Naive B cell (primary cell): ENCODE measurements at places on chromosomes 6 and 20. TPM values are rescaled to one million over a fixed set of nuclear protein-coding genes. Genes with fewer than 3 reads are reported as not detected.

GRCh38 chr20:63520934-63521601, 503 bp downstream of the PPDPF start:
- peak; percentile 39 for DNase-seq

- DNase-seq, result no peak
Measured at GRCh38 chr6:116629563-116629981, 13.3 kb downstream of the RSPH4A start.

GRCh38 chr20:23003077-23003635, 32.0 kb upstream of the SSTR4 start:
- DNase-seq, result no peak

- no peak for DNase-seq
Measured at GRCh38 chr20:47048054-47048453, 153.4 kb downstream of the EYA2 start.

DNA sequence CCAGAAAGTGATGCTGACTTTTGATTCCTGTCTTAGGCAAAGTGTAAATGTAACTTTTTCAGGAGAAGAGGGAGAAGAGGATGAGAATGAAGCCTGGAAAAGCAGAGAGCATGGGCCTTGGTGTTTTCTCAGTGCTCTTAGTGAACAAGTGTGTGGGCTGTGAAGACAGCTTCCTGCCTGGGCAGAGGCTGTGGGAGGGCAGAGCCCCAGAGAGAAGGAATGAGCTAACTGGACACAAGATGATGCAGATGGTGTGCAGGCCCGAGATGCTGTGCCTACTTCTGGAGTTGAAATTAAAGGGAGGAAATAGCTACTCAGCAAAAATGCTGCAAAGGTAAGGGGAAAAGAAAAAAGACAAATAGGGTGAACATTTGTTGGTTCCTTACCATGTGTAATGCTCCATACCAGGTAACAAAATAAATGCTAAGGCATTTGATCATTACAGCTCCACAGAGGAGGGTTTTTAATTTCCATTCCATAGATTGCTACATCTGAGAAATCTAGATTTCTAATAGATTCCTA, 87.0 kb upstream of the CEP162 start:
- no peak for DNase-seq

GRCh38 chr20:47360297-47361056, 4.0 kb upstream of the ZMYND8 start:
- no peak for DNase-seq

- DNase-seq, result no peak
Measured at GRCh38 chr6:160238761-160239751, 19.6 kb downstream of the SLC22A2 start.

DNA sequence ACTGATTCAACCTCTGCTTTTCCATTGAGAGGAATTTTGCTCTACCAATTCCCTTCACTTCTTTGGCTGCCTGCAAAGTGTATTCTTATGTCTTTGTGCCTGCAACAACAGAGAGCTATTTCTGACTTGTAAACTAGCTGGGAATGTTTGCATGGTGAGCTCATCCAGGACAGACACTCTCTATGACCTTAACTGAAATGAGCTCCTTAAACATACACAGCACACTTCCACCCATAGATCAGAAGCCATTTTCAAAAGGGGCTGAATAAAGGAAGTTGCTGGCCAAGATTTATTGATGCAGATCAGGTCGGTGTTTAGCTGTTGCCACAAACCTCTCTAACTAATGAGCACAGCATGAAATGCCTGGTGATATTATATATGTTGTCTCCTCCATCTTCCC, 377.7 kb downstream of the BTBD9 start:
- no peak for DNase-seq

- DNase-seq, result no peak
Measured at GRCh38 chr6:51141080-51141479, 322.4 kb downstream of the TFAP2B start.

GRCh38 chr6:1609648-1610496, at the start of gene FOXC1:
FOXC1 (plus strand) TSS chr6:1609915; CDS start chr6:1610446, 531 bp downstream.
- DNase-seq, result no peak

DNA sequence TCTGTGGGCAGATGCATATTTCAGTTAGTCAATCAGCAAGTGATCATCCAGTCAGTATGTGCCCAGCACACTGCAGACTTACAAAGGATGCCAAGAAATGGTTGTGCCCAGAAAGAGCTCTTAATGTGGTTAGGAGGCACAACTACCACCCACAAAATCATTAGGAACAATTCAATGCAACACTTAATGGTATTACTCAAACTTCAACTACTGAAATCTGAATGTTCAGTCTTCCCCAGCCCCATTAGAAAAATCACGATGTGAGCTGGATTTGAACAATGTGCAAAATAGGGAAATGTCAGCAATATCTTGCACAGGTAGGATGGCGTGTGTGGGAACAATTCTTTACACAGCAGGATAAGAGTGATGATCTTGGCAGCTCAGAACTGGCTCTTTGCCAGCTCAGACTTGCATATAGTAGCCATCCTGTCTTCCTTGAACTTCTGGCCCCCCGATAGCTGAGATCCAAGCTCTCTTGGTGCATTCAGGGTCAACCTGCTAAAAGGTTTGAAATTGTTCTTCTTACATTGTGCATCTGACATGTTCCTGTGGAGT, 556.7 kb upstream of the HTR1E start:
- no peak for DNase-seq

- no peak for DNase-seq
Measured at GRCh38 chr6:46583721-46584120, 68.9 kb downstream of the CYP39A1 start.

DNA sequence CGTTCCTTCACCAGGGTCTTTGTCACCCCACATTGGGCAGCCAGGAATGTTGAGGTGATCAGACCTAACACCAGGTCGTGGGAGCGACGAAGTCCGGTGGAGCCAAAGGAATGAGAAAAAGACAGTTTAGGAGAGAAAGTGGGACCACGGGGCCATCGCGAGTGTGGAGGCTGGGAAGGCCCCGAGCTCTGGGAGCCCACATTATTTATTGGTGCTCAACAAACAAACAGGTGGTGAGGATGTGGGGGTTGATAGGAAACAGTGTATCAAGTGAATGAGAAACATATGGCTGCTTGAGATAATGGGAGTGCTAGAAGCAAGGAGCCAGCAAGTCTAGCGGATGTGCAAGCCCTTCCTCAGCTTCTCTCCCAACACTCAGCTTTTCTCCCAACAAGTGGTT, 287.1 kb upstream of the SGK1 start:
- DNase-seq, result no peak

The TULP1 gene
- polyA plus RNA-seq, result not detected

The NNAT gene
- polyA plus RNA-seq, result not detected

The PTGIS gene
- polyA plus RNA-seq, result not detected

The CAP2 gene
- not detected for polyA plus RNA-seq

The C4A gene
- 0.29 TPM for polyA plus RNA-seq
